ENCODE measurements at places on chromosomes 7 and 10.

- no peak for DNase-seq
Measured at GRCh38 chr7:54785261-54785660, 26.2 kb upstream of the SEC61G start.

GRCh38 chr10:93379731-93380575 is 102.2 kb downstream of the MYOF start:
- peak; percentile 81 for DNase-seq

- no peak for DNase-seq
Measured at GRCh38 chr7:22680482-22680911, 46.5 kb upstream of the IL6 start.

GRCh38 chr7:2965301-2965700 is 78.4 kb downstream of the CARD11 start:
- DNase-seq, result no peak

DNA sequence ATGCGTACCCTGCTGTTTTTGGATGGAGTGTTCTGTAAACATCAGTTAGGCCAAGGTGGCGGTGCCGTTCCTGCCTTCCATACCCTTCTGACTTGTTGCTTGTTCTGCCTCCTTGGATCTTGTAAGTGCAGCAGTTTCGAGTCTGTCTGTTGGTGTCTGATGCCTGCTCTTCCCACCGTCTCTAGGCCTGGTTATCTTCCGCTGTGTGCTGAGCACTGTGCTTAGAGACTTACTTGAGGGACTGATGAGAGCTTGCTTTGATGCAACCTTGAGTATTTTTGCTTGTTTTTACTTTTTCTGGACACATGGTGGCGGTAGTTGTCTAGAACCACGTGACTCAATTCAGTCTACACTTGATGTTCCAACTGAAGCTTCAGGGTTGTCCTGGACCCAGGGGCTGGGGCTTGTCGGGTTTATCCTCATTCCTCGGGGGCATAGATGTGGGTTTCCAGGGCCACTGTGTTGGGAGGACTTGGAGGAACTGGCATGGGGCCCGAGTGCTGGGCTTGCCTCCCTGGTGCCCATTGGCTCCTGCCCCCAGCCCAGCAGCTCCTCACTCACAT is 14.4 kb upstream of the SPRN start:
- DNase-seq, result peak; percentile 76

DNA sequence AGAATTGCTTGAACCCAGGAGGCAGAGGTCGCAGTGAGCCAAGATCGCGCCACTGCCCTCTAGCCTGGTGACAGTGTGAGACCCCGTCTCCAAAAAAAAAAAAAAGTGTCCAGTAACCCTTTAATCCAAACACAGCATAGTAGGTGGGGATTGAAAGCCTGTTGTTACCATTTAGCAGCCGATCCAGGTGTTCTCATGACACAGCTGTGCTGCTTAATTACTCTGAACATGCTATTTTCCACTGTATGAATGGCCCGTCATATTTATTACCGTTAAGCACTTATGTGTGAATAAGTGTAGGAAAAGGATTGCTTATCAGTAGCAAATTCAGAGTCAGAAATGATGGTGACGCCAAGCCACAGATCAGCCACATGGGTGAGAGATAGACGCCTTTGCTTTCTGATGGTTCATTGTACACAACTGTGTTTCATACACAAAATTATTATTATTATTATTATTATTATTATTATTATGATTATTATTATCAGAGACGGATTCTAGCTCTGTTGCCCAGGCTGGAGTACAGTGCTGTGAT is 11.6 kb upstream of the ORAI2 start:
- DNase-seq, result no peak

- no peak for DNase-seq
Measured at GRCh38 chr10:90318659-90319058, 539.2 kb downstream of the HTR7 start.

DNA sequence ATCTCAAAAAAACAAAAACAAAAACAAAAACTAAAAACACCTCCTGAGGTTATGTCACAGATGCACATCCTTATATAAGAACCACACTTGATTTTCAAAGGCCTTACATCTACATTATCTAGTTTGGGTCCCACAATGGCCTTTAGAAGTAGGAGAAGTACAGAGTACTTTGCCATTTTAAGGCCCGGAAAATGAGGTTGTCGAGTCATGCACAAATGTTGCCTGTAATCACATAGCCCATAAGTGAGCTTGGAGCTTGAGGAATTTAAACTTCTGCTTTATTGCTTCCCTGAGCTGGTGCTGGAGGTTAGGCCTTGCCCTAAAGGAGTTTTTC is 9.7 kb upstream of the MKRN1 start:
- DNase-seq, result no peak

- DNase-seq, result no peak
Measured at GRCh38 chr10:119849031-119849789, 23.4 kb downstream of the MCMBP start.

DNA sequence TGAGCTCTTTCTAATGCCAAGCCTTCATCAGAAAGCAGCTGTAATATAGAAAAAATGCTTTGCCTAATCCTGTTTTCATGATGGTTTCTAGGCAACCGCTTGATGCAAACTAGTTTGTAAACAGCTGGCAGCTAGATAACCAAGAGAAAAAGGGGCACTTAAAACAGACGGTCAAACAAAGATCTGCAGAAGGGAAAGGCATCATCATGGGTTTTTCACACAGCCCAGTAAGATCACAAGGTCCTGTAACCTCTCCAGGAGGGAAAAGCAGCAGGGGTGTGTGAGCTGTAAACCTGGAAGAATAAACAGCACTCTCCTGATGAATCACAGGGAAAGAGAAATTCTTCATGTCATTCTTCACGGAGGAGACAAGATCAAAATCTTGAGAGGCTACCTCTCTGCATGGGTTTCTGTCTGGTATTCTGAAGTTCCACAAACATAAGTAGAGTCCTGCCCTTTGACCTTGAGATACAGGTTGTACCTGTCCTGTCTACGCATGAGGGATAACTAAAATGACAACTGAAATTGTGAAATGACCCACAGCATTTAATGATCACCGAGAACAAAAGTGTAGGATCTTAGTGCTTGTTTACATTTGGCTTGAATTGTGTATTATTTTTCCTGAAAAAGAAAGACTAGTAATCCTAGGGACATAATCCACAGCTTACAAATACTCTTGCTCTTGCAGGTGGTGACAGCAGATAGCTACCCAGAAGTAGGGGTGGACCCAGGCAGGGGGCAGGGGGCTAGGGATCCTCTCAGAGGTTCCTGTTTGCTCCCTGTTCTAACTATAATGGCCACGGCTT is 48.0 kb downstream of the CREB3L2 start:
- DNase-seq, result no peak

- no peak for DNase-seq
Measured at GRCh38 chr7:154503962-154504550, 451.9 kb downstream of the DPP6 start.

GRCh38 chr7:95620631-95621030 is 24.3 kb upstream of the PDK4 start:
- no peak for DNase-seq

GRCh38 chr7:151875942-151876898 is 695 bp downstream of the PRKAG2 start:
- peak; percentile 86 for DNase-seq

DNA sequence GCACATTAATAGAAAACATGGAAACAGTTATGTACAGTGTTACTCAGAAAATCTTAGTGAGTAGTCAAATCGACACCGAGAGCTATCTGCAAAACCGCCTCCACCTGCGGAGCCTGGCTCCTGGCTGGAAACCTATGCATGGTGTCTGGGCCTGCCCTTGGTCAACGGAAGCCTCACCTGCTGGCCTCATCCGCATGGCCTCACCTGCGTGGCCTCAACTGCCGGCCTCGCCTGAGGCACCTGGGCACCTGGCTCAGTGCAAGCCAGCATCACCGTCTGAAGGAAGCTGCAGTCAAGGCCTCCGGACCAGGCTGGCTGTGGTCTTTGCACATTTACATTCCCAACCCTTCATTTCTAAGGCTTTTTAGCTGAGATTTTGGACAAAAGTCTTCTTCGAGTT is 352.1 kb downstream of the POM121L12 start:
- DNase-seq, result no peak

- no peak for DNase-seq
Measured at GRCh38 chr7:20158684-20159083, 58.5 kb downstream of the MACC1 start.

DNA sequence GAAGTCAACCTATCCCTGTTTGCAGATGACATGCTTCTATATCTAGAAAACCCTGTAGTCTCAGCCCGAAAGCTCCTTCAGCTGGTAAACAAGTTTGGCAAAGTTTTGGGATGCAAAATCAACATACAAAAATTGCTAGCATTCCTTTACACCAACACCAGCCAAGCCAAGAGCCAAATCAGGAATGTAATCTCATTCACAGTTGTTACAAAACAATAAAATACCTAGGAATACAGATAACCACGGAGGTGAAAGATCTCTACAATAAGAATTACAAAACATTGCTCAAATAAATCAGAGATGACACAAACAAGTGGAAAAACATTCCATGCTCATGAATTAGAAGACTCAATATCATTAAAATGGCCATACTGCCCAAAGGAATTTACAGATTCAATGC is 50.4 kb upstream of the ZNF365 start:
- DNase-seq, result no peak

GRCh38 chr10:71392791-71393781 is 3.6 kb upstream of the CDH23 start:
- no peak for DNase-seq

DNA sequence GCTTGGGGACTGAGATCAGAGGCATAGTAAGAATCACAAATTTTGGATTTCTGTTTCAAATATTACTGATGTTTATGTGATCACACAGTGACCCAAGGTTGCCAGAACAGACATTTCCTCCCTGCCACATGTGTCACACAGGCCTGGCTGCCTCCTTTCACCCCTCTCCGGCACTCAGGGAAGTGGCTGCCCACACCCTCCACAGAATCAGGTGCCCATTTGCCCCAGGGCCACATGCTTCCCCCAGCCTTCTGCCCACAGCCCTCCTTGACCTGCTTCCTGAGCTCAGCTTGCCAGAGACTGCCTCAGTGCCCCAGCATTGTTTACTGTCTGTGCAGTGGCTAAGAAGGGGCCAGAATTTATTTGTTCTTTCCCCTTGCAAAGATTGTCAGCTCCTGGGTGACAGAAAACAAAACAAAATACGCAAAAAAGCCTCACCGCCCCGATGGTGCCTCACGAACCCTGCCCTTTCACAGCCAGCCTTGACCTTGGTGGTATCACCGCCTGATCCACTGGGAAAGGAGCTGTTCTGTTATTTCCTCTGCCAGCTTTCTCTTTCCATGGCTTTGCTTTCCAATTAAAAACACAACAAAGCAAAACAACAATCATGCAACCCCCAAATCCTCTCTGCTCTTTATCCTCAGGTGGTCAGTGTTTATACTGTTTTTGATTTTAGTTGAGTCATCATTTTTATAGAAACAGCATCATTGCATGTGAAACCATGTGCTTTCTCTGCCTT is 52.8 kb downstream of the CHN2 start:
- DNase-seq, result no peak

- no peak for DNase-seq
Measured at GRCh38 chr7:139913021-139913844, 84.2 kb downstream of the TBXAS1 start.

- DNase-seq, result no peak
Measured at GRCh38 chr10:49152663-49153062, 18.8 kb upstream of the FAM170B start.

- DNase-seq, result no peak
Measured at GRCh38 chr7:90771281-90771680, 175.2 kb downstream of the CDK14 start.

DNA sequence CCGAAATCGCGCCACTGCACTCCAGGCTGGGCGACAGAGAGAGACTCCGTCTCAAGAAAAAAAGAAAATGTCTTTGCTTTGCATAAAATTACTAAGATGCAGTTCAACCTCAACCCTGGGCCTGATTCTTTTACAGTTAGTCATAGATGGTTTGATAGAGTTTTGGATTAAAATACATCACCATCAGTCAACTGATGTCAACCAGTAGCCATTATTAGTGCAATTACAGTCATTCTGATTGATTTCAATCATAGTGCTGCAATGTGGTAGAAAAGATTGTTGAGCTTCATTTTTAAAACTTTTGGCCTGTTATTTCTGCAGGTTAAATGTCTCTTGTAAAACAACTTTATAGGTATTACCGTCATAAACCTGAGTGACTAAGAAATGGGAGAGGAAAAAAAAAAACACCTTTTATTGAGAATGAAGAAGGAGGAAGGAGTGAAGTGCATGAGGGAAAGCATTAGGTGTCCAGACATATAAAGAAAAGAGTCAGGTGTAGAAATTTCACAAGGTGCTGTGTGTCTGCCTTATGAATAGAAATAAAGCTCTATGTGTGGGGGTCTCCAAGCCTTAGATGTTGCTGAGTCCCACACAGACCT is 150.6 kb downstream of the TRIL start:
- no peak for DNase-seq

DNA sequence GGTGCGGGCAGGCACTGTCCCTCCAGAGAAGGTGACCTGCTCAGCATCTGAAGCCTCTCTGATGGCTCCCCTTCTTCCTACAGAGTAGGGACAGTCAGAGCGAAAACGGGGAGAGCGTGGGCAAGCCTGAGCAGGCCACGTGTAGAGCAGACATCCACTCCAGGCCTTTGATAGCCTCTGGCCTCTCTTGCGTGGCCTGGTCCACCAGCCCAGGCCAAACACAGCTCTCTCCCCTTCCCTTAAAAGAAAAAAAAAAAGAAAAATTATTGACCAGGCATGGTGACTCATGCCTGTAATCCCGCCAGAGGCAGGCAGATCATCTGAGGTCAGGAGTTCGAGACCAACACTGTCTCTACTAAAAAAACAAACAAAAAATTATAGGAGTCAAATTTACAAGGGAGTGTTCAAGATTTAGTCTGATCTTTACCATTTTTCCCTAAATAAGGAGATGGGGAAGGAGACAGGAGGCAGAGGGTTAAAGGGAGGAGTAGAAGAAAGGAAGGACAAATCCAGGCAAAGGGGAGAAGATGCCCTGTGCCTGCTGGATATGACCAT is 84.8 kb downstream of the PLXNA4 start:
- no peak for DNase-seq

- DNase-seq, result no peak
Measured at GRCh38 chr7:4661871-4662270, 20.2 kb upstream of the FOXK1 start.

DNA sequence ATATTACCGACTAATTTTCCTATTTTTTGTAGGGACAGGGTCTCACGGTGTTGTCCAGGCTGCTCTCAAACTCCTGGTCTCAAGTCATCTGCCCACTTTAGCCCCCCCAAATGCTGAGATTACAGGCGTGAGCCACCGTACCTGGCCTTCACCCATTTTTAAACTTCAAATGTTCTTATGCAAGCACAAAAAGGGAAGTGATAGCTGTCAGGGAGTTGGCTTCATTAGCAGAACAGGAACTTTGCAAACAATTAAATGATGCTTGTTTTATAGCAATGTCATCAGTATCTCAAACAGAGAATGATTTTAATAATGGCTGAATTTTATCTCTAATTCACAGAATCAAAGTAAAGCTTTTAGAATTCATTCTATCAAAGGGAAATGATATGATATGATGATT is 49.8 kb upstream of the FAM171A1 start:
- no peak for DNase-seq

DNA sequence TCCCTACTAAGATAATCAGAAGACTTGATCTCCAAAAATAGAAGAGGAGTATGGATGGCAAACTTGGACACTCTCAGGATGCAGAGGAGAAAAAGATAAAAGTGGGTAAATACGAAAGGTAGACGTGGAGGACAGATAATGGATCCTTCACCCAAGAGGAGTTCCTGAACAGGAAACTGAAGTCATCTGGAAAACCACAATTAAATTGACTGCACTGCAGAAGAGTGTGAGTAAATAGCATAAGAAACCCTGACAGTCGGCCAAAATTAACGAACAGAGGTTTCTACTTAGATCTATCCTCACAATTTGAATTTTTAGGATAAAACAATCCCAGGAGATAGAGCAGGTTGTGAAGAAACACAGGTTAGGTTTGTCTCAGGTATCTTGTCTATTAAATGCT is 70.5 kb downstream of the SDK1 start:
- DNase-seq, result no peak

All from activated CD4-positive, alpha-beta T cell treated with anti-CD3 and anti-CD28 coated beads, Interleukin-2, amount 10 ng/mL, durations not matched to agents 24 days and 14 days (primary cell).